ENCODE measurements at places on chromosomes 5 and 9.

DNA sequence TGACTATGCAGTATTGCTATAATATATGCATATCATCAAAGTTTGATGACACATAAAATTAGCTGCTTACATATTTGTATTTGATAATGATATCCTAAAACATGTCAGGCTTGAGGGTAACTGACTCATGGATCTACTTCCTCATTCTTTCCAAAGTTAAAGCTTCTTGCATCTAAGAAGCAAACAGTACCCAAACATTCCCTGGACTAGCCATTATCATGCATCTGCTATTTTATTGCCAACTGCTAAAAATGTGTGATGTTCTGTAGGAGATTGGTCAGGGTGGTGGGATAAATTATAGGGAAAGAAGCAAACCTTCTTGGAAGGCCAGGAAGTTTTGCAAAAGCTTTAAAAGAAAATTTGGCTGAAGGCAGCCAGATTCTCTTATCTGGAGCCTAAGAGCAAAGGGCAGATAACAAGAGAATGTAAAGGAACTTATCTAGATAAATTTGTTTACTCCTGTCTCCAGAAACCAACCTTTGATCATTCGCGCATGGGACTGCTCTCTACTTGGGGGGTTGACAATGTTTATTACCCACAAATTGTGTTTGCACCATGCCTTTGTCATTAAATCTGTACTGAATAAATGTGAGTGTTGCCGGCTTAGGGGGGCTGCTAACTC is 604.1 kb upstream of the TLE4 start:
- DNase-seq = no peak

DNA sequence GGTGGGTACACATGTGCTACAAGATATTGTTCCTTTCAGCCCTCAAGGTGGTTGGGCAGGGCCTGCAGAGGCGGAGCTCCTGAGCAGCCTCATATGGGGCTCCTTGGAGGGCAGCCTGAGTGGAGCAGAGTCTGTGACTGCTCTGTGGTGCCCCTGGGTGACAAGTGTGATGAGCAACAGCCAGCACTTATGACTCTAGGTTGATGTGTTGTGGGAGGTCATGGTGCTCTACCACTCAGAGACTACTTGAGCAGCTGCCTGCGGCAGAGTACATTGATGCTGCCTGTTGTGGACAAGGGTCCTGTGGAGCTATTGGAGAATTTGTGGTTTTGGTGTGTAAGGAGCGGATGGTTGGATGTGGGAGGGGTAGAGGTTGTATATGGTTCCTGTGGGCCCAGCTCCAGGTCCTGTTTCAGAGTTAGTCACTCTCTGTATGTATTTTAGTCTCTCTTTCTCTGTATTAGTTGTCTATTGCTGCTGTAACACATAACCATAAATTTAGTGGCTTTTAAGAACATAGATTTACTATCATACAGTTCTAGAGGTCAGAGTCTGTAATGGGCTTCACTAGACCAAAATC is 141.3 kb downstream of the SREK1 start:
- DNase-seq = no peak

DNA sequence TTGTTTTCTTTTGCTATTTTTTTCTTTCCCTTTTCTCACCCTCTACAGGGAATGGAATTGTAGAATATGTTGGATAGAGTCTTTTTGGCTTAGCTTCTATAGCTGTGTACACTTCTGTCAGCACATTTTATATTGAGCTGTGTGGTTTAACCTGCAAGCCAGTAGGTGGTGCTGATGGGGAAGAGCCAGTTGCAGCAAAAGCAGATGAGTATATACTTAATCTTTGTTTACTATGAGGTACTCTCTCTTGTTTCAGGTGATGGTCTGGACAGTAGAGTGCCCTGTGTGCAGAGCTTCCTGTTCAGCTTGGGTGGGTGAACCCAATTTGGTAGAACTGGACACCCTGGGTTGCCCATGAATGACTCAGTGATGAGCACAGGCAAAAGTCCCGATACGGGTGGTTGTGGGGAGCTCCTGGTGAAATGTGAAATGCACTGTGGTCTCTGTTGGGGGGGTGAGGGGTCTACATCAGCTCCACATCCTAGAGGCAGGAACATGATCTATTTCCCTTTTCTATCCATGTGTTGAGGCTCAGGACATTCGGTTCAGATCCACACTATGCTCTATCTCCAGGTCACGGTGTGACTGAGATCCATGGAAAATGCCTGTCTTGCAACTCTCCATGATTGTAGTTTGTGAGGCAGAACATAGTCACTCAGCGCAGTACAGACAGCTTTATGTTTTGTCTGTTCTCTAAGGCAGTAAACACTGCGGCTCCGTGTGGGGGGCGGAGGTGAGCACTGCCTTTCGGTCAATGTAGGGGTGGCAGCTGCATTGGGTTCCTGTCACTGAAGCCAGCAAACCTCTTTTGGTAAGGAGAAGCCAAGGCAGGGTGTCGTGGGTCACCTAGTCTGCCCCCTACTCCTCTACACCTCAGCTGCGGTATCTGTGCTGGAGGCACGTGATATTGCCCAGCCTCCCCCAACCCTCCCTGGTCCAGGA is 353.2 kb downstream of the PRR16 start:
- DNase-seq = no peak

DNA sequence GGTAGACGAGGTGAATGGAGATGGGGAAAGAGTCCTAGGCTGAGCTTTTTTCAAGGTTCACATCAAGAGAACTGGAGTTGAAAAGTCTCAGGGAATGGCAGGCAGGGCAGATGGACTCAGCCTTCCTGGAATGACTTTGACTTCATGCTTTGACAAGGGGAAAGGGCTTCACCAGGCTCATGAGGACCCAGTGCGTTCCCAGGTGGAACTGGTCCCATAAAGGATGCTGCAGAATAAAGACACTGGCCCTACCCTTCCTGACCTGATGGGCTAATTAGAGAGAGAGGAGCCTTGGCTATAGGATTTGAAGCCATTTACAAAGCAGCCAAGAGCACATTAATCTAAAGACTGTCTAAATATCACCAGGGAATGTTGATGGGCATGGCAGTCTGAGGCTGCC is 63.8 kb downstream of the IL31RA start:
- DNase-seq = no peak

DNA sequence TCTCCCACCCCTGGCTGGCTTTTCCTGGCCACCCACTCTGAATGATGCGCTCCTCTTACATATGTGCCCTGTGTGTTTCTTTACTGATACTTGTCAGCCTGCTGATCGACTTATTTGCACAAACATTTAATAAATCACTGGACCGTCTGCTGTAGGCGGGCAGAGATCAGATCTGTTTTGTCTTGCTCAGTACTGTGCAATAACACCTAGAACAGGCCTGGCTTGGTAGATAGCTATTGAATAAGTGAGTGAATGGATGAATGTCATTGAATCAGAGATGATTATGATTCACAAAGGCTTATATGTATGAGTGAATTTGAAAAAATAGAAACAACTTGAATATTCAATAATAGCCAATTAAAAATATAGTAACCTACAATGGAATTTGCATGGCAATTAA is 165.1 kb downstream of the RGS3 start:
- no peak for DNase-seq

DNA sequence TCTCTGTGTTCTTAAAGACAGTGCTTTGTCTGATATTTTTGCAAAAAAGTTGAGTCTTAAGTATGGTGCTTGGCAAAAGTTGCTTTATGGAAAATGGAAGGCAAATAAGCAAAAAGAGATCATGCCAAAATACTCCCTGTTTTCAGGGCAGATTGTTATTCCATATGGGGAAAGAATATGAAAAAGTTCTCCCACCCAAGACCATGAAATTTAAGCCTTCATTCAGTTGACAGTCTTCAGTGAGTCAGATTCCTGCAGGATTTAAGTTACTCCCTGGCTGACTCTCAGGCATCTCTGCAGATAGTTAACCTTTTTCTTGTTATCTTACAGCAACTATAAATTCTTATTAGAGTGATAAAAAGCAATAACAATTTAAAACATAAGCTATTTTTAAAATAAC is 601.6 kb downstream of the PDE4D start:
- no peak for DNase-seq

DNA sequence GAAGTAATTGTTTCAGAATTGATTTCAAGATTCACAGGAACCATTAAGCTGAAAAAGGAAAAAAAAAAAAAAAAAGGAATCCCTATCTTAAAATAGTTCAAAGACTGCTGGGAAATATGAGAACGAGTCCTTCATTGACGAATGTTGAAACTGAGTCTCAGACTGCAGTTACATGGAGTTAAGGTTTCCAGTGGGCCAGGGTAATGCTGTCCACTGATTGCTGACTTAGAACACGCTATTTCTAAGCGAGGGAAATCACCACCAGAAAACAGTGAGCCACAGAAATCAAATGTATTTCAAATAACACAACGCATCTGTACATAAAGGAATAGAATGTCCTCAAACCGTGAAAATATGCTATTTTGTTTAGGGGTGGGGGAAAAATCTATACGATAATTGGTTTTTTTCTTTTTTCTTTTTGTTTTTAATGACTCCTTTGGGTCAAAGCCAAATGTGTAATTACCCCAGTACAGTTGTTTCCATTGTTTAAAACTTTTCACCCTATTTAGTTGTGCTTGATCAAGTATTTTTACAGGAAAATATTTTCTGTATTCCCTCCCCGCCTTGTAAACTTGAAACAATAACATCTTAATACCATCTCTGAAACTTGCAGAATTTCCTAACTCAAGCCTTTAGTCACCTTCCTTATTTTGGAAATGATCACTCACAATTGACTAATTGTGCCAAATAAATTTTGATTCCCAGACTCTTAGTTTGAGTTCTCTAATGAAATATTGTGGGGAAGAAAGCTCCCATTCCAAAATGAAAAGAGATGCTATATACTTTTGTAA is 208.3 kb downstream of the MCTP1 start:
- no peak for DNase-seq

DNA sequence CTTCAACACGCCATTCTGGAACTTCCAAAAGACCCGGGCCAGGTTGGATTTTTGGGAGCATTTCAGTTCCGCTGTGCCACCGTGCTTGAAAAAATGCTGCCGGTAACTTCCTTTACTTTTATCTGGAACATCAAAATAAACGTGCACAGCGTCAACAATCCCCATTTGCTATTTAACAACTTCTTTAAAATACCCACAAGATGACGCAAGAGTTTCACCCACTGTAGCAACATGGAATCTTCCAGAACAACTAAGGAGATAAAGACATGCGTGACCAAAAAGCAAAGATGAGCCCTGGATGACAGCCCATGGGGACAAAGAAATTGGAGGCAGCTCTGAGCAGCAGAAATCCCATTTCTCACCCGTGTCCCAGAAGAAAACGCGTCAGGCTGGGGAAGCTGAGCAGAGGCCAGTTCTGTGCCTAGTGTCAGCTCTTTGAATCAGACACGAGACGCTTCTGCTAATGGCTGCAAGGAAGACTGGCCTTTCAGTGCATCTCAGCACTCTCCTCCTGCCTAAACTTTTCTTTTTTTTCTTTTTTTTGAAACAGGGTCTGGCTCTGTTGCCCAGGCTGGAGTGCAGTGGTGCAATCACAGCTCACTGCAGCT is 61.3 kb downstream of the SECISBP2 start:
- DNase-seq = no peak

DNA sequence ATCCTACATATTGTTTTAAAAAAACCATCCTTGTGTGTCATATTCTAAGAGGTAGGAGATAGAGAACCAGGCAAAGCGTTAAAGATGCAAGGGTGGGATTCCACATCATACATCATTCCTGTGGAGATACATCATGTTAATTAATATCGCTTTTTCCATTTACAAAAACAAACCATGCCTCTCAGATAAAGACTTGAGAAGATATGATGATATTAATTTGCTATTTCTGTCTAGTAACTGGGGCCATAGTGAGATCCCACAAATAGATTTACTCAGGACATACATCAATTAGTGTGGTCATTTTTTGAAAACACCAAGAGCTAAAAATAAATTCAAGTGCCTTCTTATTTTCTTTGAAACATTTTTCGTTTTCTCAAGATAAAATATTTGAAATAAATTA is 165.4 kb upstream of the TARS1 start:
- no peak for DNase-seq

- no peak for DNase-seq
Measured at GRCh38 chr9:121503444-121503843, 3.8 kb upstream of the GGTA1 start.

- DNase-seq = no peak
Measured at GRCh38 chr9:127050591-127051001, 71.8 kb downstream of the ANGPTL2 start.

GRCh38 chr5:114101153-114101552 is 260.7 kb upstream of the KCNN2 start:
- no peak for DNase-seq

DNA sequence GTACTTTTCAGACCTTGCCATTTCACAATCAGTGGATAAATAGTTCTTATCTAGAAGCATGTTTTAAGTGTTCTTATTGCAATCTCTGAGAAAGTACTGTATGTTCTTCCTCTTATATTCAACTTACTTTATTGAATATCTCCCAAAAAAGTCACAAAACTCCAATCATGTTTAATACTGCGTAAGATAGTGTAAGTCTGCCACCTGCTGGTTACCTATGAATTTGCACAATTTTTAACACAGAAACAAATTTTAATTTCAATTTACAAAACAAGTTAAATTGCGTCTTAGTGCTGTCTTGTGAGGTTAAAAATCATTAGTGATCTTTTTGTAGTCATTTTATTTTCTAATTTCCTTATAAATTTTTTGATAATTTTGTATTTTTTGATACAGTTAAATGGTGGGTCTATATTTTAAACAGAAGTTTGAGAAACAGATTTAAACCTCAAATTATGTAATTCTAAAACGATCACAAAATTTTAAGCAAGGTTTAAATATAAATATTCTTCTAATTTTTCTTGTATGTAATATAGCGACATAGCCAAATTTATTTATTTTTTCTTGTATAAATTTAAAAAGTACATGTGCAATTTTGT is 115.8 kb downstream of the EMB start:
- no peak for DNase-seq

- no peak for DNase-seq
Measured at GRCh38 chr9:92963831-92964606, 16.7 kb downstream of the FGD3 start.

DNA sequence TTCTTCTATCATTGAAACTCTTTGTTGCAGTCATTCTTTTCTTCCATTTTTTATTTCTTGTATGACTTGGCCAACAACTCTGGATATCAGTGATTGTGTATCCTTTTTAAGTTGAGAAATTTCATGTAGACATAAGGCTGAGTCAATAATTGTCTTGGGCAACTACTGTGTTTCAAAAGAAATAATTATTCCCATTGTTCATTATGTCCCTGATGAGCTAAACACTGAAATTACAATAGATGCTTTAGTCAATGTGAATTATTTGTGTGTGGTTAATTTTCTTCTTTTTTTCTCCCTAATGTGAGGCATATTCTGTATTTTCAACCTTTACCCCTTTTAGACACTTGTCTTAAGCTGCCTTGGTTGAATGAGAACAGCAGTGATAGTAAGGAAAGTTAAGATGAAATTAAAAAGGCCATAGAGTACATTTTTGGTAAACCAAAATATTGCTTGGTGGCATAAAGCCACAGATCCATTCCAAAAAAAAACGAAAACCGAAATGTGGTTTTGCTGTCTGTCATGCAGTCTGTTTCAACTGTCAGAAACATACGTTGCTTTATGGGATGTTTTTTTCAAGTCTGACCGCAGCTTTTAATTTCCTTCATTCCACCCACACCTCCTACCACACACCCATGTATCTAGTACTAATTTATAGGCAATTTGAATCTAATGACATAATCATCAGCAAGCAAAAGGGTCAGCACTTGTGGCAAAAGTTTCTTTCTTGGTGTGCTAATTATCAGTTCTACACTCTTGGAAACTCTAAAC is 21.1 kb downstream of the TLE4 start:
- DNase-seq = no peak

GRCh38 chr5:119290161-119290569 is 65.7 kb upstream of the TNFAIP8 start:
- DNase-seq = no peak

Measured in cerebellar nuclear complex (tissue), 1 donor.